IPS DF 19.7 (cell line): ENCODE measurements at places on chromosomes 11 and 22.

- no peak for DNase-seq
Observed at GRCh38 chr22:40542821-40543540, 93.5 kb downstream of the MRTFA start.

- DNase-seq = no peak
Observed at GRCh38 chr11:6889835-6890234, 2.5 kb downstream of the OR2D2 start.

DNA sequence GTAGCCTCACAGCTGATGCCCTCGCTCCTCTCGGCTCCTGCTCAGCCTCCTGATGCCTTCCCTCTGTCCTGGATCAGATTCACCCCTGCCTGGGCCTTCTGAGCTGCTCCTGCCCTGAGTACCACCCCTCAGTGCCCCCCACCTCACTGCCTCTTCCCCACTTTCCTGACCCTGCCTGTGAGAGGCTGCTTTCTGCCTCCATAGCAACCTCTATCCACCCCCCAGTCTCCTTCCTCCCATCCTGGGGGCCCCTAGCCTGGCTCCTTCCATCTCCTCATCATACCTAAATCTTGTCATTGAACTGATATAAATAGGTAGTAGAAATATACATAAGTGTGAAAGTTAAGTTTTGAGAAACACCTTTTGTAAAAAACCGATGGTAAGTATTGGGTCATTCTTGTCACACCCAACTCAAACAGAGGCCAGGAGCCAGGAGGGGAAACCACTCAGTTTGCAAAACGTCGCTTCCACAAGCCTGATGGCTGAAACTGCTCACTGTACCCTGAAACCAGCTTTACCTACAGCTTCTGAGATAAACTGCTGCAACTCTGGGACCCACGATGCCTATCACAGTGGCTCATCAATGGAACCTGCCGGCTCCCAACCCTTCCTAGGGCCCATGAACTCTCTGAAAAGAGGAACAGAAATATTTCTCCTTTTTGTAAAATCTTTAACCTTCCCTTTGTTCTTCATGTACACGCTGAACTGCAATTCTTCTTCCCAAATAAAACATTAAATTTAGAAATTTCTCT lies 4.8 kb upstream of the APOBEC3H start:
- no peak for DNase-seq

DNA sequence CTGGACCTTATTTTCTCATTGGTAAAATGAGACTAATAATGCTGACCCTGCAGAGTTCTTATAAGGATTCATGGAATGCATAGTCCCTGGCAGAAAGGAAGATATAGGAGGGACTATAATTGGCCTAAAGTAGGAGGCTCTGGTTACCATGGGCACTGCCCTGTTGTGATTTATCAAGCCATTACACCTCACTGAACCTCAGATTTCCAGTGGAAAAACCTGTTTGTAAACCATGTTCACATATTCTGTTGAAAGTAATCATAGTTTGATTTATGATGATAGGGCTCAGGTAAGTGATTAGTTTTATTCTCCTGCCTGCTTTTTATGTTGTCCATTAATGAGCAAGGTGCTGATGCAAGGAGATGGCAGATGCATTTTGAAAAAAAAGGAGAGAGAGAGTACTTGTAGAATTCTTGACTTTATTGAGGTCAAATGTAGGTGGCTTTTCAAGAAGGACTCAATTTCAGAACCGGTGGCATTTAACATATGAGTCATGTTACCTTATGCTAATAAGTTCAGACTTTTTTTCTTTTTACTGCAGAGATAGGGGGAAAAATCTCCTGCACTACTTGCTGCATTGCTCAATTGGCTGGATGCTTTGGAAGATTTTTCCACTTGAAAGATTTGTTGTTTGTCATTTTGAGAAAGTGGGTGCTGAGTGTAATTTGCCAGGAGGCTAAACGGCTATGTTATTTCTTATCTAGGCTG lies 14.6 kb downstream of the NF2 start:
- DNase-seq = no peak

GRCh38 chr11:84566671-84567070 lies 1060.5 kb downstream of the DLG2 start:
- DNase-seq = no peak

DNA sequence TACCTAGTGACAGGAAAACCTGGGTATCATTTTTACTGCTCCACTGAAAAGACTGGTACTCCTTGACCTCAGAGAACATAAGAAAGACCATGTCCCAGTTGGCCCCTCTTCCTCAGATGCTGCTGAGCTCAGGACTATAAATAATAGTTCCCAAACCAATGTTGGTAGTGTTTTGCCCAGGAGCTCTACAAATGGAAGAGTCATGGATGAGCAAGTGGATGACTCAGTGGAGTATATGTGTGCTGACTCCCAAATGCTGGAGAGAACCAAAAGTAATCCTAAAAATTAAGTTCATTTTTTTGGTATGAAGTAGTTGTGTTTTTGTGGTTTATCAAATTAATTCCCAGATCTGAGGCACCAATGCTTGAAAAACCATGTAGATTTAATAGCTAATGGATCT lies 482.0 kb downstream of the KCNA4 start:
- no peak for DNase-seq

DNA sequence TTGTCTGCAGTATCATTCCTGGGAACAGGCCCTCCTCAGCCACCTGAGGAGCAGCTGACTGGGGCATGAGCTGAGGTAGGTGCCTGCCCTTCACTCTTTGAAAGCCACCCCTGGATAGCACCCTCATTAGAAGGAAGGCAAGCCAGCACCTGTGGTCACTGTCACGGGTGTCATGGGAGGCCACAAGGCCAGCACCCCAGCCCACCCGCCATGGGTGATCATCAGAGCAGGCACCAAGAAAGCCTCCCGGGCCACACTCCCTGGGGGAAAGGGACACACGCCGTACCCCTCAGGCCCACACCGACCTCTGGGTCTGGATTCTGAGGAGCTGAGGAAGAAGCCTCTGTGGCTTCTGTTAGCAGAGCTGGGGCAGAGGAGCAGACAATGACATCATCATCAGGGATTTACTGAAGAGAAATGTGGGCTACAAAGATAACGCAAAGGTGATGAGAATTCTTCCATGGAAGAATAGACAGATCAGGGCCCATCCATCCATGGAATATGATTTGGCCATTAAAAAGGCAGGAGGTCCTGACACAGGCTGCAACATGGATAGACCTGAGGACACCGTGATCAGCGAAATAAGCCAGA lies 16.7 kb upstream of the NAP1L4 start:
- DNase-seq = no peak

GRCh38 chr22:46010951-46011626 lies 34.1 kb upstream of the WNT7B start:
- no peak for DNase-seq

DNA sequence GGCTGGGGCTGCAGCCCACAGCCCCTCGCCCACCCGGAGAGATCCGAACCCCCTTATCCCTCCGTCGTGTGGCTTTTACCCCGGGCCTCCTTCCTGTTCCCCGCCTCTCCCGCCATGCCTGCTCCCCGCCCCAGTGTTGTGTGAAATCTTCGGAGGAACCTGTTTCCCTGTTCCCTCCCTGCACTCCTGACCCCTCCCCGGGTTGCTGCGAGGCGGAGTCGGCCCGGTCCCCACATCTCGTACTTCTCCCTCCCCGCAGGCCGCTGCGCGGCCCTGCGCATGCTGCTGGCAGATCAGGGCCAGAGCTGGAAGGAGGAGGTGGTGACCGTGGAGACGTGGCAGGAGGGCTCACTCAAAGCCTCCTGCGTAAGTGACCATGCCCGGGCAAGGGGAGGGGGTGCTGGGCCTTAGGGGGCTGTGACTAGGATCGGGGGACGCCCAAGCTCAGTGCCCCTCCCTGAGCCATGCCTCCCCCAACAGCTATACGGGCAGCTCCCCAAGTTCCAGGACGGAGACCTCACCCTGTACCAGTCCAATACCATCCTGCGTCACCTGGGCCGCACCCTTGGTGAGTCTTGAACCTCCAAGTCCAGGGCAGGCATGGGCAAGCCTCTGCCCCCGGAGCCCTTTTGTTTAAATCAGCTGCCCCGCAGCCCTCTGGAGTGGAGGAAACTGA lies 731 bp downstream of the GSTP1 start:
- DNase-seq = no peak

DNA sequence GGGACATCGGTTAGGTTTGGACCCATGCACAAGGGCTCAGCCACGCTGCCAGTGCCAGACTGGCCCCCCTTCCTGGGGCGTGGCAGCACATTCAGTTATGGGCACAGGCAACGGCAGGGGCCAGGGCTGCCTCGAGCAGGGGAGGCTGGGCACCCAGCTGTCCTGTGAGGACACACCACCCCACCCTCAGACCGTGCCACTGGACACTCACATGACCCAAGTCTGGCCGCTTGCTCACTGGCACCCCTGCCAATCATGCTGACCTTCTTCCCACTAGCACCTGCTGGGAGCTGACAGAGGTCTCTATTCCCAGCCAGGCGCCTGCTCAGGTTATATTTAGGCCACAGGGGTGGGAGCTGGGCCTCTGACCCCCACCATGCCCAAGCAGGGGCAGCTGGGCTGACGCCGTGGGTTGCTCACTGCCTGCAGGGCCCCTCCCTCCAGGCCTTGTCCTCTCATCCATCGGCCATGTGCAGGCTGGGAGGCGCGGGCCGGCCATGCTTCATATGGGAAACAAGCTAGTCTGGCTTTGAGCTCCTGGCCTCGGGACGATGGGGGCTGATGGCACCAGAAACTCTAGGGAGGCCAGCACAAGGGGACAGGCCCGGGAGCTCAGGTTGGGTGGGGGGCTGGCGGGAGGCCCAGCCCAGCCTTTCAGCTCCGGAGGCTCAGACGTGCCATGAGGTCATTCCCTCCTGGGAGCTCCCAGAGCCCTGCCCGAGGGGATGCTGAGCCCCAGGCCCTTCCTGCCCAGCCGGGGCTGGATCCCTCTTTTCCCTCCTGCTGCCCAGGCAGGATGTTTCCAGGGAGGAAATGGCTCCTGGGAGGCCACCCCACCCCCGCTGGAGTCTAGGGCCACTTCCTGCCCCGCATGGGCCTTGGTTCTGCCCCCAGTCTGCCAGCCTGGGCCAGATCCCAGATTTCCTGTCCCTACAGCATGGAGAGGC lies 15.2 kb upstream of the TBX1 start:
- no peak for DNase-seq

GRCh38 chr11:3049430-3050243 lies 7.6 kb downstream of the CARS1 start:
- DNase-seq = no peak

DNA sequence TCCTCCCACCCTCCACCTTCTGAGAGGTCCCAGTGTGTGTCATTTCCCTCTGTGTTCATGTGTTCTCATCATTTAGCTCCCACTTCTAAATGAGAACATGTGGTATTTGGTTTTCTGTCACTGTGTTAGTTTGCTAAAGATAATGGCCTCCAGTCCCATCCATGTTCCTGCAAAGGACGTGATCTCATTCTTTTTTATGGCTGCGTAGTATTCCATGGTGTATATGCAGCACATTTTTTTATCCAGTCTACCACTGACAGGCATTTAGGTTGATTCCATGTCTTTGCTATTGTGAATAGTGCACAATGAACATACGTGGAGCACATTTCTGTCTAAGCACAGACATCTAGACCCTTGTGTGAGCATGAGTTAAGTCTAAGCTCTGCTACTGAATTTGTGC lies 5.7 kb downstream of the CD3E start:
- no peak for DNase-seq

DNA sequence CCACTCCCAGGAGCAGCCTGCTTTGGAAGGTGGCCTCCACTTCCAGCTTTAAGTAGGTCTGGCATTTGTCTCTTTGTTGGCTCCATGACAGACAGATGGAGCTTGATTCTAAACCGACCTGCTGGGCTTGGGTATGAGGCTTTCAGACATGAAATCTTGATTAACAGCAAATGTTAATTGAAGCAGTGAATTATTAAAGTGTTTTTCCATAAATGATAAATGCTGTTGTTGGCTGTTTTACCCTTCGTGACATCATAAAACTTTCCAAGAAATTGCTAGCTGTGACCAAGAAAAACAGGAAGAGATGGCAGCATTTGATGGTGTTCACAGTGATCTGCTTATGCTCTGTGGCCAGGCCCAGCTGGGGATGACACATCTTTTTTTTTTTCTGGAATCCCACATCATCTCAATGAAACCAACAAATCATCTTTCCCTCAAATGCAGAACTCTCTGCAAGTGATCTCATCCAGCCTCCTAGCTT lies 66.1 kb downstream of the RBMXL2 start:
- DNase-seq = no peak

DNA sequence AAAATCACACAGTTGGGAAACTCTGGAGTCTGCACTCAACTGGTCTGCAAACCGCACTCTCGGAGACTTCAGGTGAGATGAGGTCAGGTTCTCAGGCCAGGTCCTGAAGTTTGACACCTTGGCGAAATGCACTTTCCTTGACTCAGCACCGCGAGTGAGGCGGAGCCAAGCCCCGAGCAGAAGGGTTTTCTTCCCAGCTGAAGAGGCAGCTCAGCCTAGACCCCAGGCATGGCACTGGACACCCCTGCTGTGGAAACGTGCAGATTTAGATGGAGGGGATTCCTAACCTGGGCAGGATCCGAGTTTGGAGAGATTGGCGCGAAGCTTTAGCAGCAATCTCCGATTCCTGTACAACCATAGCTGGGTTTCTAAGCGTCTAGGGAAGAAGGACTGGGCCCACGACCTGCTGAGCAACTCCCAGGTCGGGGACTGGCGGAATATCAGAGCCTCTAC lies 835 bp upstream of the MYOD1 start:
- no peak for DNase-seq

DNA sequence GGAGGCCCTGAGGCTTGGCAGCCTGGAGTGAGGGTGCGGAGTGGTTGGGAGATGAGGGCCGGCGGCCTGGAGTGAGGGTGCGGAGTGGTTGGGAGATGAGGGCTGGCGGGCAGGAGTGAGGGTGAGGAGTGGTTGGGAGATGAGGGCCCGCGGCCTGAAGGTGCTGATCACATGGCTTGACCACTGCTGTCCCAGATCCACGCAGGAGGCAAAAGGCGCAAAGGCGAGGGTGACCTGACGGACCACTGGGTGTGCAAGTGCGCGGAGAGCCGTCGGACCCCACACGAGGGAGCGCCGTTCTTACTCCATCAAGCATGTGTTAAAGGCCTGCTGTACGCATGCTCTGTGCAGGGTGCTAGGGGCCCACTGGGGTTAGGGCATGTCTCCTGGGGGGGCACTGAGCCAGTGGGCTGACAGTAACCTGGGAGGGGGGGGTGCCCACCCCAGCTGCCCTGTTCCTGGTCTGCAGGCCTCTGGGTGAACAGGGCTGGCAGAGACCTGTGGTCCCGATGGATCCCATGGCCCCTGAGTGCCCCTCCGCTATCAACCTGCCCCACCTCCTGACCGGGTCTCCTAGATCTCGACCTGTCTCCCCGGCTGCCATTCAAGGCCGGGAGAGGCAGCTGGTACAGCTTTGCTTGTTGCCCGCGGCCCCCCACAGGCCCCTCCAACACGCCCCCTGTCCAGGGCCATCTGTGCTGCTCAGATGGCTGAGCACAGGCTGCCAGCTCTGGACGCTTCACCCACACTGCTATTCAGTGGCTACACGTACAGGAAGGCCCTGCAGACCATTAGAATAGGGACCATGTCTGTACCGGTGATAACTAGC lies 21.1 kb downstream of the MRGPRD start:
- DNase-seq = no peak
